ENCODE measurements at places on chromosomes 12 and 14.

GRCh38 chr12:115983226-115983798 is 294.2 kb downstream of the MED13L start:
- DNase-seq: no peak

DNA sequence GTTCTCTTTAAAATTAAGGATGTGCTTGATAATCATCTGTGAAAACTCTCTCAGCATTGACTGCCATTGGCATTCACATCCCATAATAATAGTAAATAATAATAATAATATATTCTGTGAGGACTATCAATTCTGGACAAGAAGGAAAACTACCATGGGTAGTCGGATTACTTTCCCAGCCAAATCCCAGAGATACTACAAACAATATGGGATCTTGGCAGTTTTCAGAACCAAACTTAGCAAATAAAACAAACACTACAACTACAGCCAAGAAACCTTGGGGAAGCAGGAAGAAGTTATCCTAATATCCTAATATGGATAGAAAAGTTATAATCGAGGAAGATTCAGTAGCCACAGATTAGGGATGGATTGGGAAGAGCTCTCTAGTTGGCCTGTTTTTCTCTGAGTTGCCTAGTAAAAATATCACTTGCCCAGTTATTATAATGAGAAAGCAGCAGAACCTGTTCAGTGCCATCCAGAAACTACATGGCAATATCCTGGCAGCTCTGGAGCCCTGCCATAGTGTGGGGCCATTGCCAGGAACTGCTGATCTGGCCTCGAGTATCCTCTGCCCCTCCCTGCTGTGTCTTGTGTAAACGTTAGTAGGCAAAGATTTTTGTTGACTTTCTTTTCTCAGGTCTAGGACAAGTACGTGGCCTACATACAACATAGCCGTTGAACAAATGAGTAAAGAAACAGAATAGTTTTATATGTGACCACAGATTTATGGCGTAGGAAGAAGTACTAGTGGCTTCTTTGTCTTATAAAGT is 193.5 kb downstream of the SLC2A13 start:
- no peak for DNase-seq

GRCh38 chr12:16573398-16574077 is 32.4 kb downstream of the LMO3 start:
- no peak for DNase-seq

DNA sequence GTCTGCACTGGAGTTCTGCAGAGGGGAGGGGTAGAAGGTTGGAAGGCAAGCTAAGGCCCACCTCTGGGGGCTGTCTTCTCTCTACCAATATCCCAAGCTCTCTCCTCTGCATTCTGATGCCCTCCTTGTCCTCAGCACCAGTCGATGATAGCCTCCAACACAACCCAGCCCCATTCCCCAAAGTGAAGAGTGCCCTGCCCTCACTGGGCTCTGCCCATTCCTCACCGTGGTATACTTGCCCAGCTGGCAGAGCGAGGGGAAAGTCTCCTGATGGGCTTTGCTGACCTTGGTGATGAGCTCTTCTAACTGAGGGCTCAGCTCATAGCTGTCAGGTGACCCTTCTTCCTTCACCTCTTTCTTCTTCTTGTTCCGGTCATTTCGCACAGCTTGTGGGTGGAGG is 7.2 kb upstream of the ITGB7 start:
- no peak for DNase-seq

DNA sequence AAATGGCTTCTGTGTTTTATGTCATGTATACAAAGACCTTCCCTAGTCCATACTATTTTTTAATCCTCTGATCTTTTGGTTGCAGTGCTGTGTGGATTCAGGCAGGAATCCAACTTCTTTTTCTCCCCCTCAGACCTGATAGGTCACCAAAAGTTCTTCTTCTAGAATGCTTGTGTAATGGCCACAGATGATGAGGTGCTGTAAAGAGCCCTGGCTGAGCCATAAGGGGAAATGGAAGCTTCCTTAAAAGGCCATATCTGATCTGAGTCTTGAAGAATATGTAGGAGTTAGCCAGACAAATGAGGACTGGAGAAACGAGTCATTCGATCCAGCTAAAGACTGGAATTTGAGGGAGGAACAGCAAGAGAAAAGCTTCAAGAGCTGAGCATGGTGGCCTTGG is 353.9 kb downstream of the PCNX1 start:
- no peak for DNase-seq

DNA sequence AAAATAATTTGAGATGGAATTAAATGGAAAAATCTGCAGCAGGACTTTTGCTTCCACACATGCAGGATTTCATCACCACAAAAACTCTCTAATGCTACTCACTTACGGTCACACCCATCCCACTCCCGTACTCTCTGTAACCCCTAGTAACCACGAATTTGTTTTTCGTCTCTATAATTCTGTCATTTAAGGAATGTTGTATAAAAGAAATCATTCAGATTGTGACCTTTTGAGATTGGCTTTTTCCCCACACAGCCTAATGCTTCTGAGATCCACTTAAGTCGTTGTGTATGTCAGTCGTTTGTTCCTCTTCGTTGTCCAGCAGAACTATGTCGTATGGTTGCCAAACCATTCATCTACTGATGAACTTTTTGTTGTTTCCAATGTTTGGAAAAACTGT is 19.8 kb upstream of the PZP start:
- DNase-seq: no peak

DNA sequence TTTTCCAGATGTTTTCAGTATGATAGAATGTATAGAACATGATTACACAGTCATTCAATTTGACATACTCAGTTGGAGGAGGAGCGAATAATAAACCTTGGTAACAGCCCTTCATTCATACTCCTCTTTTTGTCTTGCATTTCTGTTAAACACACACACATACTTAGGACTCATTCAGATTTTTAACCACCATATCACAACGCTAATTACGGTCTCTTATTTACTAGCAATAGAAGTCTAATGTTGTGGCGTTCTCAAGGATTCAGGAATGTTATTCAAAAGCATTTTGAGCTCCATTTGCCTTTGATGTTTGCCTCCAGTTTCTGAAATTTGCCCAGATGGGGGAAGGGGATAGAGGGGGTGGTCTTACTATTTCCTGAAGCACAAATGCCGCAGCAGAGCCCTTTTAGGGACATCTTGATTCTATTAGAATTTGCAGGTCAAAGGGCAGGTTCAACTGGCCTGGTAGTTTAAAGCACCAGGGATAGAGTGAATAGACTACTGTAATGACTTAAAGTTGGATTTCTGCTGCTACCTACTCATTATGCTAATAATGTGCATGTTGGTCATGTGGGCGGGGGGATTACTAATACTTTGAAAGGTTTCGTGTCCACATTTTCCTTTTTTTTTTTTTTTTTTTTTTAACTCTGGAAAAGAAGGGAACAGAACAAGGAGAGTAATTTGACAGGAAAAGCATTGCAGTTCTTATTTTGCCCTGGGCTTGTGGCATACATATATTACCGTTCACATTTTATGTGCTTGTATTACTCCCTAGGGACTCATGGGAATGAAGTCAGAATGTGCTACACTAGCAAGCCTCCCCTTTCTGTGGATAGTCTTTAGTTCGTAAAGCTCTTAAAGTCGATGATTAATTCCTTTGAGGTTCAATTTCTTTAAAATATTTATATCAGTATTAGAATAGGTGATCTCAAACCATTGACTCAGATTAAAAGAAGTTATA is 226.8 kb downstream of the FBXL14 start:
- no peak for DNase-seq

- peak; percentile 31 for DNase-seq
These were observed 9.9 kb downstream of the BCL7A start for GRCh38 chr12:122031342-122032216.

GRCh38 chr12:69524755-69525469 is 54.7 kb downstream of the FRS2 start:
- no peak for DNase-seq

- DNase-seq: no peak
These were observed 224.1 kb upstream of the PLEKHG7 start for GRCh38 chr12:92478692-92479091.

GRCh38 chr12:24020397-24021163 is 71.1 kb upstream of the SOX5 start:
- DNase-seq: no peak

- no peak for DNase-seq
These were observed 23.6 kb downstream of the MMAB start for GRCh38 chr12:109549613-109550270.

DNA sequence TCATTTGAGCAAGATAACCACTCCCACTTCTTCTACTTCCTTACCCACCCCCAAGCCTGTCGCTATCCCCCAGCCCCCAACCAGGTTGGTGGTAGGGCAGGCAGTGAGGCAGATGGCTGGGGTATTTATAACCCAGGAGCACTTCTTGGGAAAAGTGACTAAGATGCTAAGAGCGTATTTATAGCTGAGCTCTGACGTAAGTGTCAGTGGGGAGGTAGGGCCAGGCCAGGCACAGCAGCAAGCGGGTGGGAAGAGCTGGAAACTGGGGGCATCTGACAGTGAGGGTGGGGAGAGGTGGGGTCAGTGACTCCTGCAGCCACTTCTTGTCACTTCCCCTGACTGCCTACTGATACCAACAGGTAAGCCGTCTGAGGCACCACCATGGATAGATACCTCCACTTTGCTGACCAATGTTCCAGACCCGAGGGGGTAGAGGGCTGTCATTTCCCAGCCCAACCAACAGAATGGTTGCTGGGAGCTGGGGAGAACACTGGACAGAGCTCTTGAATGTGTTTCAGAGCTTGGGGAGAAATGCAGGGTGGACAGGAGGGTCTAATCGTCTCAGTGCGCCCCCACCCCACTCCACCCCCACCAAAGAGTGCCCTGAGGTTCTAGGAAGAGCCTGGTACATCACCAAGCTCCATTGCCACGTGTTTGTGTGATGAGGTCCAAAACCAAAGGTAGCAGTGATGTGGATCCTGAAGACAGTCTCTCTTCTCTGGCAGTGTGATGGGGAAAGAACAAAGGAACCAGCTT is 2.7 kb upstream of the INHBE start:
- DNase-seq: no peak

GRCh38 chr12:7433276-7433822 is 10.6 kb downstream of the CD163L1 start:
- no peak for DNase-seq

- no peak for DNase-seq
These were observed 2.3 kb downstream of the CORO1C start for GRCh38 chr12:108728820-108729611.

DNA sequence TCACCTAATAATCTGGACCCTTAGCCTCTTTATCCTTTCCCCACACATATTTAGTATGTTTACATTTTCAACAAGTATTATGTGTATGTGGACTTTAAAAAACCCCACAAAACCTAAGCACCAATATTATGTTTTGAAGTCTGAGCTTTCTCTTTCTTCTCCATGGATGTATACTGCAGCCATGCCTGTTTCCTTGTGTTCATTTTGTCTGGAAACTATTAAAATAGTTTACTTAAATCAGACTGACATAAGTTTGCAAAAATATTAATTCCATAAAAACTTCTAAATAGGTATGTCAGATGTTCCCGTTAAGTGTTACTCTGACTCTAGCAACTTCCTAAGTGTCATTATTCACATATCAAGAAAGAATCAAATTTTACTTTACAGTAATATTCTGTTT is 2.9 kb downstream of the HIGD1C start:
- no peak for DNase-seq

DNA sequence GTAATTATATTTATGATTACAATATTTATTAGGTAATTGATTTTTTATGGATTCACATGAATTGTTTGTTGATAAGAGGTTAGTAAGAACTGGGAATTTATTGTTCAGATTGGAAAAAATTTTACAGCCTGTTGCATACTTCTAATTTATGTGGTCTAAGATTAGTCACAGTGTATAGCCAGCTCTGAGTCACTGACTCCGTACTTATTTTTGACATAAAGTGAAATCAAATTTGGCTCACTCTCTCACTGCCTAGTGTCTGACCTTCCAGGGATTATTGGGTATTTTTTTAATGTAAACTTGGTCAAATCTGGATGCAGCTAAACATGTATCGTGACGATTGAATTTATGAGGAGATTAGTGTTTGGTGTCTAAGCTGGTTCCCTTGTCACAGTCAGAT is 109.3 kb downstream of the PTPRQ start:
- no peak for DNase-seq

GRCh38 chr12:32240831-32241230 is 134.2 kb downstream of the BICD1 start:
- DNase-seq: no peak

DNA sequence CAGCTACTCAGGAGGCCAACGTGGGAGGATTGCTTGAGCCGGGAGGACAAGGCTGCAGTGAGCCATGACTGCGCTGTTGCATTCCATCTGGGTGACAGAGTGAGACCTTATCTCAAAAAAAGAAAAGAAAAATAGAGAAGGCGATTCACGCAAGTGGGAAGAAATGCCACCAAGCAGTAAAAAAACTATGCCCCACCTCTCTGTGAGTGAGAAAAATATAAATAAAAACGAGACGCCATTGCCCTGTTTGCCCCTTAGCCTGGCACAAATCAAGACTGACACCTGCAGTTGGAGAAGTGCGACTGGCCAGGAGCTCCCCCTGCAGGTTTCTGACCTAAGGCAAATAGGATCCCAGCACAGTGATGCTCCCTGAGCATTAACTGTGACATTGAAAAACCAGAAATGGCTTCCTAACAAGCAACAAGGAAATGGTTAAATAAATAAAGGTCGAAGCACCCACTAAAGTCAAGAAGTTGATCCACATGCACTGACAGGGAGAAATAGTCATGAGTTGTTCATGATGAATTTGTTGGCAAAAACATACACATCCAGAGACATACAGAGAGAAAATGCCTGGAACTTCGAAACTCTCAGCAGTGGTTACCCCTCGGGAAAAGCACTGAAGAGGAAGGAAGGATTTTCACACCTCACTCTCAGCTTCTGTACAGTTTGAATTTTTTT is 21.1 kb downstream of the GSC start:
- DNase-seq: no peak

- DNase-seq: no peak
These were observed 18.2 kb upstream of the MON2 start for GRCh38 chr12:62448436-62448835.

GRCh38 chr12:111607239-111607638 is 8.1 kb upstream of the ATXN2 start:
- no peak for DNase-seq

- DNase-seq: no peak
These were observed 272.9 kb downstream of the ADGRD1 start for GRCh38 chr12:131226345-131227265.

DNA sequence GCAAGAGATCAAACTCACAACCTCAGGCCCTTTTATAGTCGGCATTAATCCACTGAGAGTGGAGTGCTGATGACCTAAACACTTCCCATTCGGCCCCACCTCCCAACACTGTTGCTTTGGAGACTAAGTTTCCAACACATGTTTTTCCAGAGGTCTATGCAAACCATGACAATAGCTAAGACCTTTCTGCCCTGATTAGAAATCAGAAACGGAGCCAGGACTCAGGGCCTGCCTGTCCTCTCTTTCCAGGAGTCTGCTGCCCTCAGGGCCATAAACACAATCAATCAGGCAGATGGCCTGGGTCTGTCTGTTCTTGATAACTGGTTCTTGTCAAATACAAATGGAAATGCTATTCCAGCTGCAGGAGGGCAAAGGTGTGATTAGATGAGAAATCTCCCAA is 97.2 kb upstream of the PSMC1 start:
- DNase-seq: no peak

- no peak for DNase-seq
These were observed 23.5 kb downstream of the RPS6KA5 start for GRCh38 chr14:91036741-91037469.
